Calu3 (cell line): ENCODE measurements at places on chromosomes 12 and 14.

- DNase-seq = no peak
Observed at GRCh38 chr12:44159216-44159615, 323.3 kb downstream of the TMEM117 start.

DNA sequence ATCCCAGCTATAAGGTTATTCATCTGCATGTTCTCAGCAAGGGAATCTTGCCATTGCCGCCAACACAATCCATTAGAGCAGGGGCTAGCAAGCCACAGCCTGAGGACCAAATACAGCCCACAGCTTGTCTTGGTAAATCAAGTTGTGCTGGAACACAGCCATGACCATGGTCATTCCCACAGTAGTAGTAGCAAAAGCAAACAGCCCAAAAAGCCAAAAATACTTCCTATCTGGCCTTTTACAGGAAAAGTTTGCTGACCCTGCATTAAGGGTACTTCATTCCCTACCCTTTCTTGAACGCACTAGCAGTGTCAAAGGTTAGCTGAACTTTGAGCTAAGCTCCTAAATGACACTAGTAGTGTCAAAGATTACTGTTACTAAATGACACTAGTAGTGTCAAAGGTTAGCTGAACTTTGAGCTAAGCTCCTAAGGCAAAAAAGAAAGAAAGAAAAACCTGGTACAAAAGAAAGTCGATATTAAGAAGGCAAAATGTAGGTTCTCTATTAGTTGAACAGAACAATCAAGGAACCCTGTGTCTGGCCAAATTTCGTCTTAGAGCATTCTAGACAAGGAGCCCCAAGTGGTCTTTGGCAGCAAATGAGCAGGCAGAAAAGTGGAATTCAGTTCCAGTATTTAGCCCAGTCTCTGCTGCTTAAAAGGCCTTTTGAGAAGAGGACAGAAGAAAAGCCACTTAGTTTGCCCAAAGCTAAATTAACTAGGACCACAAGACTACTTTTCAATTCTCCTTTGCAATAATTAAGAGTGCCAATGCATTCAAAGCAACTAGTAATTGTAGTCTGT, 67.7 kb downstream of the NT5DC3 start:
- DNase-seq = no peak

DNA sequence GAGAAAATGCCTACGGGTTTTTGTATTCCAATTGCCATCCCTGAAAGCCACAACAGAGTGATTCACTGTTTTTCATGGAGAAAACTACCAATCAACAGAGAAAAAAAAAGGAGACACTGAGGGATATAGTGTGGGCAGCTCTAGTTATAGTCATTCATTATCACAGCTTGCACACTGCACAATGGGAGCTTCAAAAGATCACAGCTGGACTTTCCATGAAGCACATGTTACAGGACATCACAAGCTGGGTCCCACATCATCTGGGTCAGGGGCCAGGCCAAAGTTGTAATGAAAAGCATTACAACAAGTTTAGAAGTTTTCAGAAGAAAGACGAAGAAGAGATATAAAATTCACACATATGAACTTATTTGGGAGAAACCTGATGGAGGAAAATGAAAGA, 41.5 kb downstream of the RERG start:
- DNase-seq = no peak

DNA sequence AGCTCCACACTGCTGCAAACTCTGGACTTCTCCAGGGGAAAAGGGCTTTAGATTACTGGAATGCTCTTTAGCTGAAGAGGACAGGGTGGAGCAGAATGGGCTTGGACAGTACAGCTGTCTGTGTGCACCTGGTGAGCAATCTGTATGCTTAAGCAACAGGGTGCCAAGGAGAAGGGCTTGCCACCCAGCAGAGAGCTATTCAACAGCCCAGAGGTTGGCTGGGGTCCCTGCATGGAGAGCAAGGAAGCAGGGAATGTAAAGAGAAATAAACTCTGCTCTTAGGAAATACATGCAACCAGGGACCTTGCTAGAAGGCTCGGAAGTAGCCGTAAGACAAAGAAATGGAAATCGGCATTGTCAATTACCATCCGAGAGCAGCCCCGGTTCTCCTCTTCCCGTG, 53.0 kb upstream of the CORO1C start:
- no peak for DNase-seq

GRCh38 chr14:24913021-24913420, 136.9 kb downstream of the STXBP6 start:
- no peak for DNase-seq

- no peak for DNase-seq
Observed at GRCh38 chr14:68888025-68888850, 90.9 kb downstream of the ACTN1 start.

- DNase-seq = peak; percentile 12
Observed at GRCh38 chr14:64878837-64879634, 671 bp downstream of the SPTB start.

DNA sequence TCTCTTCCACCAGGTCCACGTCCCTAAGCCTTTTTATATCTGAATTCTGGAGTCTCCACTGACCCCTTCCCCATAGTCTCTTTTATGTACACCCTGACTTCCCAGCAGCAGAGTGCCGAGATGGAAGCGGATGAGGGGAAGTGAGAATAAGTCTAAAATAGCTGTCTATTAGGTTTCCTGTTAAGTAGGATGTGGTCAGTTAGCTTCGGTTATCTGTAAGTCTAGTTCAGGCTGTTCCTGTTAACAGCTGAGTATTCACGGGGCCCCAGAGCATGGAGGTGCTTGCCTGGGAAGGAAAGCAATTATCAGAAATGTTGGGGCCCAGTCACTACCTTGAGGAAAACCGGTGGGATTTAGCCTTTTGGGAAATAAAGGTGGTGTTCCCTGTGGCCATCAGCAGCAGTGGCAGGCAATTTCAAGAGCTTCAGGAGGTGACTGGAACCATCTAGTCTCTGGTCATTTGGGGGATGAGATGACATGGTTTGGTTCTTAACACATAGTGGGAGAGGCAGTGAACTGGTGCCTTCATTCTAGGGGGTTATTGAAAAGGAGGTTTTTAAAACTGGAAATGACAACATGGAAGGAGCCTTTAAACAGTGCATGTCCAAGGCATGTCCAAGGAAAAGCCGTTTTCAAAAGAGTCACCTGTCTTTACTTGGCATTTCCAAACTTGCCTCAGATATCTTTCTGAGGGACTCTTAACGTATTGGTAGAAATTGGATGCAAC, 21.8 kb downstream of the CHST11 start:
- DNase-seq = no peak

DNA sequence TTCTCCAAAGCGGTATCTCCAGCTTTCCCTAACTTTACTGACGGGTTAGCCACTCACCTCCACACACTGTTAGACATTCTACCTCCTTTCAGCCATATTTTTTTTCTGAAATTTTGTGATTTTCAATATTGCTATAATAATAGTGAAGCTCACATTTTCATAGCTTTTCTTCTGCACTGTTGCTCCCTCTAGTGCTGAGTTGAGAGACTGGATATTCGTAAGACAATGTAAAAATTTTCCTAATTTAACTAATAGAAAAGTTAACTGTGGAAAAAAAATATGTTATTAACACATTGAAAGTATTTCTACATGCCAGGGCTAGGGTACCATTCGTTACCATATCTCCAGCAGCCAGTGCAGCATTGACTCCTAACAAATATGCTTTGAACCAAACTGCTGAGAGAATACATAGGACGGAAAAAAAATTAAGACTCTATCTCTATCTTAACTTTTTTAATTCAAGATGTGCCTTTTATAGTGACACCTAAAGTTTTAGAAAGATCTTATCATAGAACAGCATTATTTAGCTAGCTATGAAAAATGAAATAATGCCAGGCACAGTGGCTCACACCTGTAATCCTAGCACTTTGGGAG, 48.7 kb upstream of the ABCC9 start:
- DNase-seq = peak; percentile 2

- peak; percentile 73 for DNase-seq
Observed at GRCh38 chr12:31590642-31591379, at the start of gene DENND5B. Gene DENND5B, minus strand, starts transcription at chr12:31591136. Its CDS starts 304 bp downstream, at chr12:31590832.

DNA sequence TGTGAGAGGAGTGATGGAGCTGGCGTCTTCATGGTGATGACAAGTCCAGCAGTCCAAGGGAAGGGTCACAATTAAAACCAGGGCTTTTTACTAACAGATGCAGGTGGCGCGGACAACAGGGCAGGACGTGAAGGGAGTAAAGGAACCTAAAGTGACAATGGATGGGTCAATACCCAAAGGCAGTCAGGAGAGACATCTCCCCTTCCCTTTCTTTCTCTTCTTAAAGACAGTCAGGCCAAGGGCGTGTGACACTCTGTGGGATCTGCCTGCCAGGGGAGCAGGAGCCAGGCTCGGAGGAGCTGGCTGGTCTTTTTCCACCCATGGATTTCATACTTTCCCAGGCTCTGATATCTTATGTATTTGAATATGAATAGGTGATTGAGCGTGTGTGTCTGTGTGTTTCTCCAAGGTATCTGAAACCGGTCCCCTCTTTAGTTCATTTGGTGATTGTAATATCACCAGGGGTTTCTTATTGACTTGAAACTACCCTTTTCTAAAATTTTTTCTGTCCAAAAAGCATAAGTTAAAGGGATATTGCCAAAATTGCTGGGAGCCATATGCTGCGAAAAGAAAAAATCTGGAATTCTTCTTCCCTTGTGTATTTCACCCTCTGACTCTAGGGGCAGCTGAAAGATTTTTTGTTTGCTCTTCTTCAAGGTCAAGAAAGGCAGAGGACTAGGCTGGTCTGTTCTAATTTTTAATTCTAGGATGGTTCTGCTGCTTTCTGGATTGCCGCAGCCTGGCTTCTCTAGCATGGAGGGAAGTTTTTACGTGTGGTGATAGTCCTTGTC, 61.8 kb downstream of the FBXL14 start:
- DNase-seq = no peak

DNA sequence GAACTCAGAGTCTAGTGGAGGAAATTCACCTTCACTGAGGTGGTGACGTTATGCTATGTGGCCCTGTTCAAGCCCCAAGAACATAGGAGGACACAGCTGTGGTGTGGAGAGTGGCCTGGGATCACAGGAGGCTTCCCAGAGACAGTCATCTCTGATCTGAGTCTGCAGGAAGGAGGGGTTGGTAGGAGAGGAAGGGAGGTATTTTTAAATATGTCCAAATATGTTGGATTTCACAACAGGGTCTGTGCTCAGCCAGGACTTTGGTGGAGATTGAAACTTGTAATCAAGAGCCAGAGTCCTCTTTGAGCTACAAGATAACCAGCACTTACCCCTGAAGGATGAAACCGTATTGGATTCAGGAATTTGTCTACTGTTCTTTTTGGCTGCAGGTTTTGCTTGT, 26.4 kb upstream of the MED13L start:
- DNase-seq = no peak

DNA sequence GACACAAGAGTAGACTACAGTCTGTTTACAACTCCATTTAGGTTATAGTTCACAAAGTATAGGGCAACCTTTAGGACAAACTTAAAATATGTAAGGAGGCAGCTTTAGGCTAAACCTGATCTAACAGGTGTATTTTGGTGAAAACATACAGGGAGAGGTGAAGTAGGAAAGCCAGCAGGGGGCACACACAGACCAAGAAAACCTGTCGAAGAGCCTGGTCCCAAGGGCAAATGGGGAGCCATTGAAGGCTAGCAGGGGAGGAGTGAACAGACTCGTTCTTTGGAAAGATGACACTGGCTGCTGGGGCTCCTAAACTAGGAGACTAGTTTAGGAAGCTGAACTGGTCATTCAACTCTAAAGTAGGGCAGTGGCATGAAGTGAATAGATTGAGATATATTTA, 138.8 kb upstream of the WSCD2 start:
- peak; percentile 61 for DNase-seq

DNA sequence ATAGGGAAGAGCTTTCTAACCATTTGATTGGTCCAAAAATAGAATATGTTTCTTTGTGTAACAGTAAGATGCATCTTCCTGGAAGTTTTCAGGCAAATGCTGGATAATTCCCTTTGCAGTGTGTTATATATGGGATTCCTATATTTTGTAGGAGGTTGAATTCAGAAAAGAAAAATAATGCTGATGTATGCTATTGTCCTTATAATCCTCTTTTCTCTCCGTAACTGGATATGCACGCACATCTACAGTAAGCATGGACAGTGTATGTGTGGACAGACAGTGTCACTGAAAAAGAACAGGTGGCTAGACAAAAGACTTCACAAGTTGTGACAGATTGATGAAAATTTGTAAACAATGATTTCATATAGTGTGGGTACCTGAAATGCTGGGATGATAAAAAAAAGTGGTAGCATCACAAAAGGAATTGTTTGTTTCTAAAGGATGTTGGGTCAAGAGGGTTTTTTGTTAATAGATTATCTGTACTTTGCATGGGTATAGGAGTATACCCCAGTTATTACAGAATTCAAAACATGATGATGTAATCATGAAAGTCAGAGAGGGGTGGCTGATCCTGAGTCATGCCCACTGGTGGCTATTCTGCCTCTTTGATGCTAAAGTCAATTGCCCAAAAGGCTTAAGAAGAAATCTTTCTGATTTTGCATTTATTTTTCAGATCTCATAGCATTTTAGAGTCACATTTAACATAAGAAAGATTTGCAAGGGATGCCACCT, 160.7 kb upstream of the TMTC1 start:
- no peak for DNase-seq

GRCh38 chr12:91817517-91817916, 328.1 kb downstream of the BTG1 start:
- DNase-seq = no peak

DNA sequence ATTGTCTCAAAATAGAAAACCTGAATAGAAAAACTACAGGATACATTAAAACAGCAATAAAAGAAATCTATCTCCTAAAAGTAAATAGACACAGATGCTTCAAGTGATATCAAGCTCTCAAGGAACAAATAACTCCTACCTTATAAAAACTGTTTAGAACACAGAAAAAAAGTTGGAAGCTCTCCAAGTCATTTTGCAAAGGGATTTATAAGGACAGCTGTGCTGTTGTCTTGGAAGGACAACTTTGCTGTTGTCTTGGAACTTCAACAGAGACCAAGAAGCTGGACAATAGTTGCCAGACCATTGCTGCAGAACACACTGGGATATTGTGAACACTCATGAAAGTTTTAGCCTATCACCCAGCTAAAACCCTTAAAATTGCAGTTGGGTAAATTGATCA, 780.7 kb downstream of the FLRT2 start:
- DNase-seq = no peak

- DNase-seq = peak; percentile 85
Observed at GRCh38 chr12:74021937-74022336, 515.7 kb upstream of the ATXN7L3B start.

DNA sequence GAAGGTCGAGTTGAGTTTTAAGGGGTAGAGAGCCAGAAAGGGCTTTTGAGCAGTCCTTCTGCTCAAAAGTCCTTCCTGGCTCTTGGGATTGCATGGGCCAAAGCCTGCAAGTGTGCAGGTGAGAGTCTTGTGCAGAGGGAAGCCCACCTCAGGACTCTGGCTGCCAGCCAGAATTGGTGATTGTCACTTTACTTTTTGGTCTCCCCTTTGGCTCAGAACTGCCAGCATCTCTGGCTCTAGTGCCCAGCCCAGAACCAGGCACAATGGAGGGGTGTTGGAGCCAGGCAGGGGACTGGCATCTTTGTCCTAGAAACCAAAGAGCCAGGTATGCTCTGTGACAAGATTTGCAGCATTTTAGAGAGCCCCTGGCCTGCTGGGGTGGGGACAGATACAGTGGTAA, 23.5 kb downstream of the FAM222A start:
- DNase-seq = no peak

DNA sequence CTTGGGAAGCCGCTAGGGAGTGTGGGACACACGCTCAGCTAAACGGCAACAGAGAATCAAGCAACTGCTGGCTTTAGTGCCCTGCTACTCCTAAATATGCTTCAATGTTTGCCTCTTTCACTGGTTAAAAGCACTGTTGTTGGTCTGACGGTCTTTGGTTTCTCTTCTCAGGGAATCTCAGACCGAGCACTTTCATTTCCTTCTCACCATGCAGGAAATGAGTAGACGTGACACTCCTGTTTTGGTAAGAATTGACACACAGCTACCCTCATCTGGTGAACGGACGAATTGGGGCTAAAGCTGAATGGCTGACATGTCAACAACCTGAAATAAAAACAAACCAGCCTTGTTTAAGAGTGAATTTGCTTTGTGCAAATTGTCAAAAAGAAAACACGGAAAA, 57.5 kb upstream of the PIWIL1 start:
- DNase-seq = no peak
